ENCODE measurements at places on chromosomes 5 and 9. TPM values are rescaled to one million over a fixed set of nuclear protein-coding genes. Genes with fewer than 3 reads are reported as not detected.

- DNase-seq: no peak
Measured at GRCh38 chr9:12884736-12885395, 110.0 kb downstream of the LURAP1L start.

- DNase-seq: no peak
Measured at GRCh38 chr5:79540939-79541338, 27.0 kb upstream of the HOMER1 start.

The BTNL8 gene
- 0.56 TPM for polyA plus RNA-seq

DNA sequence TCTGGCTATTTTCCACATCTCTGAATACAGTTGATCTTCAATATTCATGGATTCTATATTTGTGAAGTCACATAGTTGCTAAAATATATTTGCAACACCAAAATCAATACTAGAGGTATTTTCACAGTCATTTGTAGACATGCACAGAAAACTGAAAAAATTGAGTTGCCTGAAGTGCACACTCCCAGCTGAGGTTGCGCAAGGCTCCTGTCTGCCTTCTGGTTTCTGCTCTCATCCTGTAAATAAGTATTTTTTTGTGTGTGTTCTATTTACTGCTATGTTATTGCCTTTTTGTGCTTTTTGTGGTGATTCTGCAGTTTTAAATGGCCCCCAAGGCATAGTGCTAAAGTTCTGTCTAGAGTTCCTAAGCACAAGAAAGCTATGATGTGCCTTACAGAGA, 371.1 kb upstream of the GRAMD2B start:
- no peak for DNase-seq

- no peak for DNase-seq
Measured at GRCh38 chr5:2415678-2416077, 335.8 kb downstream of the IRX2 start.
